ENCODE measurements at places on chromosomes 16 and 17.

DNA sequence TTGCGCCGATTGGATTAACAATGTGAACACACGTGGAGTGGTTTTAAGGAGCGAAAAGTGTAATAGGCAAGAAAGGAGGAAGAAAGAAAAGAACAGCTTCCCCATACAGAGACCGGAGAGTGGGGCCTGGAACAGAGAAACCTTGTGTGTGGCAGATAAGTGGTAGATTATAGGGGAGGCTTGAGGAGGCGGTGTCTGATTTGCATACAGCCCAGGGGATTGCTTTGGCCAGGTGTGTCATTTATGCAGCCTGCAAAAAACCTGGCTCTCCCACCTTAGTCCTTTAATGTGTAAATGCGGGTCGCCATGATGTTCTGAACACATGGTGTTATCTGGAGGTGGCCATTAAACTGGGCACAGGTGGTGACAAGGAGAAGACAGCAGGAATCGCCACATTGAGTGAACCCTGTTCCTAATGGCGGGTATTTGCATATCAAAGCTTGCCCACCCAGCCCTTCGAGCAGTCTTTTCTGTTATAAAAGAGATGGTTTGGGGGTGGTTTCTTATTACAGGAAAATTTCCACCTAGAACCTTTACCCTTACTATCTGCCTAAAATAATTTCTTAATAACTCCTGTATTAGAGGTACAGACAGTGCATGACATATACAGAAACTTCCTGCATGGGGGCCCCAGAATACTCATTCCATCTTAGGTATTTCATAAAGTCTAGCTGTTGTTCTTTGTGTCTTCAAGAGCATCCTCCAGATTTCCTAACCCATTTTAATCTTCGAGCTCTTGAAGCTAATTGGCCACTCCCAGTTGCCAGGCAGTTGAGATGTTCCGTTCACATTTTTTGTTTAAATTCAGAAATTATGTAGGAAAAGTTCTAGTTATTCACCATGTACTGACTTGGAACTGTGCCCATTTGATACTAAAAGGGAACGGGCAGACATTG lies 292.5 kb downstream of the RBFOX1 start:
- no peak for DNase-seq

GRCh38 chr17:351875-352420 lies 659 bp downstream of the RPH3AL start:
- no peak for DNase-seq

- no peak for DNase-seq
Observed at GRCh38 chr17:53659181-53659580, 163.5 kb upstream of the KIF2B start.

GRCh38 chr16:797120-797420 lies 3.5 kb downstream of the GNG13 start:
- DNase-seq: no peak

- DNase-seq: no peak
Observed at GRCh38 chr16:12558641-12559040, 245.0 kb downstream of the CPPED1 start.

DNA sequence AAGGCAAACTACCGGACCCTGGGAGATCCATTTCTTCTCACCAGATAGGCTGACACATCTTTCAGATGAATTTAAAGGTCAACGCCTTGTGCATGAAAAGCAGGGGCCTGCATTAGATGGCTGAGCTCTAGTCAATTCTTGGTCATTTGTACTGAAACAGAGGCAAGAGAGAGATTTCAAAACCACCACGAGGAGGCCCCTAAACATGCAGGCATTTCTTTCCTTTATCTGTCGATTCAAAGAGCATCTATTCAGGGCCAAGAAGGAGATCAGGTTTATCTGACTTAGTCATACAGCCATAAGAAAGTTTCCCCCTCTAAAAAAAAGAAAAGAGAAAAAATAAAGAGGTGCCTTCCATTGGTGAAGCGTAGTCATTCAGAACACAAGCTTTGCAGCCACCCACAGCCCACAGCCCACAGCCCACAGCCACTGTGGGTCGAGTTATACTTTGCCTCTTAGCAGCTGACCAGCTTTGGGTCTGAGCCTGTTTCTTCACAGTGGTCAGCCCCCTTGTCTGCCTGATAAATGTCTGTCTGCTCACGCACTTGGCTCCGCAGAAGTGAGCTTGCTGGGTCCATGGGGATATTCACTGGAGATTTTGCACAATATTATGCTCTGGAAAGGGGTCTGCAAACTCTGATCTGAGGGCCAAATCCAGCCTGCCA lies 207.5 kb downstream of the CDH13 start:
- no peak for DNase-seq

DNA sequence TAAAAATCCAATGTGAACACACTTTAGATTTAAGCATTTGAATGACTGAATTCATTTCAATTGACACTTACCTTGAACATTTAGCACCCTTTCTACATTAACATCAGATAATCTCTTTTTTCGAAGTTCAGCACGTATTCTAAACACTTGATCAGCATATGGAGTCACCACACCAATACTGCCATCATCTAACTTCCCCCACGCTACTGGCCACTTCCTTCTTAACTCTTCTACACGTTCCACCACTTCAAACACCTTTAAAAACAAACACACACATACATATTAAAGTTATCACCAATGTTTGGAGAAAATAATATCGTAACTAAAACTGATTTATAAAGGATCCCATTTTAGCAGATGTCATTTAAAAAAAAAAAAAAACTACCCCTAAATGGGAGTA lies 93.5 kb downstream of the CACNG1 start:
- no peak for DNase-seq

DNA sequence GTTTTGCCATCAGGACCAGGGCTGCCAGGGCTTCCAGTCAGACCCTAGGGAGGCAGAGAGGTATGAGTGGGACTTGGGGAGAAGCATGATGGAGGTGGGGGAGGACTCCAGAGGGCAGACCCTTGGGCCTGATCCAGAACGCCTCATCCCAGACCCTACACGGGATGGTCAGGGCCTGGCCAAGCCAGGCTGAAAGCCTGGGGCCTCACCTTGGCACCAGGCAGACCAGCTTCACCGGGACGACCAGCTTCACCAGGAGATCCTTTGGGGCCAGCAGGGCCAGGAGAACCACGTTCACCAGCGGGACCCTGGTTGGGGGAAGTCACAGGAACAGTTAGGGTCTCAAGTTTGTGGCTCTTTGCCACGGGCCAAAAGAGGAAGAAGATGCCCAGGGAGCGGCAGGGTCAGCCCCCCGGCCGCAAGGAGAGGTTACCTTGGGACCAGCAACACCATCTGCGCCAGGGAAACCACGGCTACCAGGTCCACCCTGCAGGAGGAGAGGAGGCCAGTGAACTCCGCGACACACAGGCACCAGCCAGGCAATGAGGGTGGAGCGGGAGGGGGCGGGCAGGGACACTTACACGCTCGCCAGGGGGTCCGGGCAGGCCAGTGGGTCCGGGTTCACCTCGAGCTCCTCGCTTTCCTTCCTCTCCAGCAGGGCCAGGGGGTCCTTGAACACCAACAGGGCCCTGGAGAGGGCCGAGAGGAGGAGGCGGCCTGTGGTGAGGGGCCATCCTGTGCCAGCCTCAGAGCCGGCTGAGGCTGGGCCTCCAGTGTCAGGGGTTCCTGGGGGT lies 7.1 kb downstream of the COL1A1 start:
- no peak for DNase-seq
